ENCODE measurements at places on chromosomes 7 and 10. TPM values are rescaled to one million over a fixed set of nuclear protein-coding genes. Genes with fewer than 3 reads are reported as not detected.

Gene ACSL5
- 4.1 TPM for total RNA-seq

- H3K36me3 ChIP-seq, result no peaks in the 10 kb centered on the region
- H3K27me3 ChIP-seq, result no peaks in the 10 kb centered on the region
- no peaks in the 10 kb centered on the region for H3K4me1 ChIP-seq
- H3K4me3 ChIP-seq, result no peak overlapping the region
Measured at GRCh38 chr7:147535701-147536111, 1054.9 kb upstream of the C7orf33 start.

Gene ADAM8
- total RNA-seq, result 1.0 TPM

Gene C10orf67
- total RNA-seq, result not detected

GRCh38 chr10:30792025-30792424 is 162.5 kb upstream of the LYZL2 start:
- no peaks in the 10 kb centered on the region for H3K4me1 ChIP-seq
- H3K27me3 ChIP-seq, result no peaks in the 10 kb centered on the region
- no peaks in the 10 kb centered on the region for H3K36me3 ChIP-seq
- no peak for DNase-seq

GRCh38 chr7:50185951-50186682 is 93.1 kb upstream of the ZPBP start:
- DNase-seq, result no peak
- no peaks in the 10 kb centered on the region for H3K36me3 ChIP-seq
- H3K27me3 ChIP-seq, result no peaks in the 10 kb centered on the region
- H3K4me1 ChIP-seq, result no peaks in the 10 kb centered on the region
- no peak overlapping the region for H3K4me3 ChIP-seq

Gene GRID1
- total RNA-seq, result 0.17 TPM

Gene ZNF511
- total RNA-seq, result 48.6 TPM

DNA sequence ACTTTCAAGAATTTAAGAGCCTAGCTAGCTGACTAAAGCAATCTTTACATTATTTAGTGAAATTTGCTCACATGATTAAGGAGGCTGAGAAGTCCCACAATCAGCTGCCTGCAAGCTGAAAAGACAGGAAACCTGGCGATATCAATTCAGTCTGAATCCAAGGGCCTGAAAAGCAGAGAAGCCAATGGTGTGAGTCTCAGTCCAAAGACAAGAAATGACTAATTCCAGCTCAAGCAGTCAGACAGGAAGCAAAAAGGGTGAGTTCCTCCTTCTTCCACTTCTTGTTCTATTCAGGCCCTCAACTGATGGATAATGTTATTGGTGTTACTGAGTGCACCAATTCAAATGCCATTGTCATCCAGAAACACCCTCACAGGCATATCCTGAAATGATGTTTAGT is 1231.6 kb upstream of the CELF2 start:
- no peaks in the 10 kb centered on the region for H3K4me1 ChIP-seq
- no peaks in the 10 kb centered on the region for H3K36me3 ChIP-seq
- no peak for DNase-seq
- H3K4me3 ChIP-seq, result no peak overlapping the region

Gene ZSCAN21
- 14.4 TPM for total RNA-seq

Gene MKX
- total RNA-seq, result 0.53 TPM

DNA sequence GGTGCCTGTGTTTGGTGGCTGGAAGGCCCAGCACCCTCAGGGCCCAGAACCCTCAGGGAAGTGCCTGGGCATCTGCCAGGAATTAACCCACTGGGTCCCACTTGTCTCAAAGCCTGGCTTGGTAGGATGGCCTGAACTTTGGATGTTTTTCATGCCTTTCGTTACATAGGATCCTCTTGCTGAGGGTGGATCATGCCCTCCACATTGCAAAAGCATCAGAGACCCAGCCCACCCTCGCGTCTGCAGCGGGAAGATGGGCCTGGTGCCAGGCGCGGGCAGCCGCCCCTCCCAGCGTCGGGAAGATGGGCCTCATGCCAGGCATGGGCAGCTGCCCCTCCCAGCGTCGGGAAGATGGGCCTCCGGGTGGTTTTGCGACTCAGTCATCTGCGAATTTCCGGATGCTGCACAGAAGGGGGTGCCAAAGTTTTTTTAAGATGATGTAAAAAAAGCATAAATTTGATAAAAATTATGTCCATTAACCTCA is 51.9 kb upstream of the PRKAR1B start:
- peaks cover 43% of the 10 kb centered on the region for H3K36me3 ChIP-seq
- no peaks in the 10 kb centered on the region for H3K4me1 ChIP-seq
- DNase-seq, result no peak
- H3K27me3 ChIP-seq, result no peaks in the 10 kb centered on the region

DNA sequence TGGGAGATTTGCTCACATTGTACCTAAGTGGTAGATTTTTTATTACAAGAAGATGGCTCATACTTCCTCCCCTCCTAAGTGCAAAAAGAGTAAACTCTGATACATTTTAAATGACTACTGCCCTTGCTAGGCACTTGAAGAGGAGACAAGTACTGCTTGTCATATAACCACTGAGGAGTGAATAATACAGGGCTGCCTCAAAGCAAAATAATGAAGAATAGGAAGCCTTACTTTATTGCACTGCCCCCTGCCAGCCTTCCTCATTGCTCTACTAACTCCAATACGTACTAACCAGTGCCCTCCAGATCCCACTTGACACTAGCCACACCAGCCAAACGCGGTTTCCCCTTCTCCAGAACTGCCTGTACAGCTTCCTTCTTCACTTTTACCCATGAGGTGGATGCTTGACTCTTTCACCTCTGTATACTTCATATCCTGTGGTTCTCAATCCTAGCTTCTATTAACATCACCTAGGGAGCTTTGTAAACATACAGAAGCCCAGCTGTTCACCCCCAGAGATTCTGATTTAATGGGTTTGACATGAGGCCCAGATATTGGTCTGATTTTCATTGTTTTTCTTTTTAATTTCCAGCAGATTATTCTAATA is 11.7 kb upstream of the MTERF1 start:
- no peak overlapping the region for H3K27ac ChIP-seq
- H3K36me3 ChIP-seq, result no peaks in the 10 kb centered on the region
- H3K27me3 ChIP-seq, result no peaks in the 10 kb centered on the region
- DNase-seq, result no peak
- no peaks in the 10 kb centered on the region for H3K4me1 ChIP-seq

Gene IKZF1
- total RNA-seq, result 0.22 TPM

Gene SLC35G1
- 3.4 TPM for total RNA-seq

- H3K27me3 ChIP-seq, result no peaks in the 10 kb centered on the region
- no peaks in the 10 kb centered on the region for H3K36me3 ChIP-seq
- H3K27ac ChIP-seq, result peak overlapping the region; percentile 96
- H3K4me3 ChIP-seq, result peak overlapping the region; percentile 94
- peaks cover 74% of the 10 kb centered on the region for H3K4me1 ChIP-seq
- peak; percentile 8 for DNase-seq
Measured at GRCh38 chr10:99430116-99430450, 341 bp downstream of the GOT1 start.

GRCh38 chr7:106218546-106218945 is 66.2 kb downstream of the NAMPT start:
- H3K4me1 ChIP-seq, result peaks cover 27% of the 10 kb centered on the region
- DNase-seq, result no peak
- no peak overlapping the region for H3K4me3 ChIP-seq
- H3K27ac ChIP-seq, result no peak overlapping the region
- H3K27me3 ChIP-seq, result no peaks in the 10 kb centered on the region
- H3K36me3 ChIP-seq, result no peaks in the 10 kb centered on the region

Gene CCDC146
- total RNA-seq, result 1.8 TPM

Gene IL6
- total RNA-seq, result not detected

GRCh38 chr7:29043576-29043975 is 85.4 kb upstream of the TRIL start:
- DNase-seq, result no peak
- H3K27ac ChIP-seq, result no peak overlapping the region
- H3K36me3 ChIP-seq, result no peaks in the 10 kb centered on the region
- peaks cover 28% of the 10 kb centered on the region for H3K4me1 ChIP-seq
- no peak overlapping the region for H3K4me3 ChIP-seq
- H3K27me3 ChIP-seq, result no peaks in the 10 kb centered on the region

Gene AKR1C8
- total RNA-seq, result not detected

Gene DNMBP
- total RNA-seq, result 22.5 TPM

- peaks cover 36% of the 10 kb centered on the region for H3K4me1 ChIP-seq
- no peak for DNase-seq
- H3K27me3 ChIP-seq, result no peaks in the 10 kb centered on the region
- no peak overlapping the region for H3K4me3 ChIP-seq
- H3K36me3 ChIP-seq, result no peaks in the 10 kb centered on the region
- peak overlapping the region; percentile 69 for H3K27ac ChIP-seq
Measured at GRCh38 chr7:47318395-47319182, 263.3 kb downstream of the TNS3 start.

DNA sequence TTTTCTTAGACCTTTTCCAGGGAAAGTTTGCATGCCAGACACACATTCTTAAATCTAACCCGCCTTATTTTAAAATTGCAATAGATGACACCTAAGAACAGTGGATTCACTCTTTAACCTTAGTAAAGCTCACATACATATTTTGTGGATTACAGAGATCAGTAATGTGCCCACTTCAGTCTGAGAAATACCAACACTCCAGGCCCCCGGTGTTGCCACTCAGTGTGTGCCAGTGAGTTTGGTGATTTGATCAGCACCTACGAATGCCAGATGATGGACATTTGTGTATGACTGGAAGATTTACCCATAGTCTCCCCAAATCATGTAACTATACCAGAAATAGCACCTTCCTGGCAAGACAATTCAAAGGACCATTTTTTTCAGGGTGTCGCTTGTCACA is 2.6 kb downstream of the LRRN3 start:
- no peaks in the 10 kb centered on the region for H3K27me3 ChIP-seq
- H3K27ac ChIP-seq, result no peak overlapping the region
- H3K4me3 ChIP-seq, result no peak overlapping the region
- DNase-seq, result no peak
- peaks cover 40% of the 10 kb centered on the region for H3K4me1 ChIP-seq

- no peaks in the 10 kb centered on the region for H3K36me3 ChIP-seq
- no peak overlapping the region for H3K4me3 ChIP-seq
- no peak for DNase-seq
- no peaks in the 10 kb centered on the region for H3K27me3 ChIP-seq
- H3K27ac ChIP-seq, result no peak overlapping the region
- no peaks in the 10 kb centered on the region for H3K4me1 ChIP-seq
Measured at GRCh38 chr10:118698421-118698820, 56.3 kb downstream of the CACUL1 start.

DNA sequence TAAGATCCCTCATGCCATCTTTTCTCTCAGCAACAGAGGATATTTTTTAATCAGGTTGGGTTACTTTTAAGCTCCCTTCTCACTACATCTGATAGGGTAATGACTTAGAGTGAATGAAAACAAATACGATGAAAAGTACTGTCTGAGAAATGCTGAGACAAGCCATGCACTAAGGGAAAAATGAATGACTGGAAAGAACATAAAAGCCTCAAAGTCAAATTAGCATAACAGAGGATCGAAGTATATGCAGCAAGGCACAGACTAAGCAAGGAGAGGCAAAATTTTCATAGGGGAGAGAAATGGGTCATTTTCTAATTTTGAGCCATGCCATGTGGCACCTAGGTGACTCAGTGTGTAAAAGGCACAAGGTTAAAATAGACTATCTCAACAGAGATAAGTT is 8.5 kb upstream of the POT1 start:
- no peaks in the 10 kb centered on the region for H3K36me3 ChIP-seq
- no peak overlapping the region for H3K4me3 ChIP-seq
- no peaks in the 10 kb centered on the region for H3K4me1 ChIP-seq
- DNase-seq, result no peak
- no peaks in the 10 kb centered on the region for H3K27me3 ChIP-seq
- H3K27ac ChIP-seq, result no peak overlapping the region

GRCh38 chr7:85682833-85683620 is 496.2 kb upstream of the SEMA3D start:
- no peaks in the 10 kb centered on the region for H3K27me3 ChIP-seq
- no peak for DNase-seq
- H3K4me3 ChIP-seq, result no peak overlapping the region
- no peaks in the 10 kb centered on the region for H3K36me3 ChIP-seq

Gene GNAT3
- not detected for total RNA-seq

Gene WEE2
- total RNA-seq, result not detected

GRCh38 chr10:88063861-88064557 is 200.6 kb downstream of the PTEN start:
- no peaks in the 10 kb centered on the region for H3K36me3 ChIP-seq
- no peak overlapping the region for H3K4me3 ChIP-seq
- peak overlapping the region; percentile 68 for H3K27ac ChIP-seq
- H3K27me3 ChIP-seq, result no peaks in the 10 kb centered on the region
- DNase-seq, result no peak

DNA sequence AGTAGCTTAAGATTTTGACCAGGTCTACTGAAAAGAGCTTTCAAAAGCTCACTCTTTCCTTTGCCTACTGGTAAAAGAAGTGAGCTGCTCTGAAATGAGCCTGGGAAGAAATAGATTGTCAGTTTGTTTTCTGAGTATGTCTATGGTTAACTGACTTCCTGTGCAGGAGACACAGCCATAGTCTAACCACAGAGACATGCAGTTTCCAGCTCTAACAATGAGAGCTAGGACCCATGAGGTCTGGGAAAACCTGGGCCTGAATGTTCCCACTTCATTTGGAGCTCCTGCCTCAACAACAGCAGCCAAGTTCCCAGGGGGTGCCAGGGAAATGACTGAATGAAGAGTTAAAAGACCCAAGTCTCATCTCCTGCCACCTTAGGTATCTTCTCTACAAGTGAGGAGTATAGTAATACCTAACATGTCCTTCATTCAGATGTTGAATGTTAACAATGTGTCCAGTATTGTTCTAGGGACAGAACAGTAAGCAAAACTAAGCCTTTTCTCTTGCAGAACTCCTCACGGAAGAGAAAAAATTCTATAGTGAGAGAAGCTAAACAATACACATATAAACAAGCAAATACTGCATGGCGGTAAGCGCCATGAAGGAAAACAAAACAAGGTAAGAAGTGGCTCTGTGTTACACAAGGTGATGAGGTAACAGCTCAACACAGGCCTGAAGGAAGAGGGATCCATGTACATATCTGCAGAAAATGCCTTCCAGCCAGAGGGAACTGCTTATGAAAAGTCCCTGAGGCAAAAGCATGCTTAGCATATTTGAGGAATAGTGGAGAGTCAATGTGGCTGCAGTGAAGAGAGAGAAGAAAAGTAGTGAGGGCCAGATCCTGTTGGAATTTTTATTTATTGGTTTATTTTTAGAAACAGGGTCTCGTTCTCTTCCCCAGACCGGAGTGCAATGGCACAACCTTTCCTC is 26.4 kb upstream of the ANKRD1 start:
- no peak overlapping the region for H3K27ac ChIP-seq
- H3K4me3 ChIP-seq, result no peak overlapping the region
- H3K4me1 ChIP-seq, result no peaks in the 10 kb centered on the region
- DNase-seq, result no peak

- no peaks in the 10 kb centered on the region for H3K36me3 ChIP-seq
- DNase-seq, result no peak
- H3K4me1 ChIP-seq, result no peaks in the 10 kb centered on the region
Measured at GRCh38 chr7:125504848-125505247, 575.2 kb upstream of the POT1 start.

GRCh38 chr7:27108390-27109127 is 6.1 kb upstream of the HOXA2 start:
- no peaks in the 10 kb centered on the region for H3K27me3 ChIP-seq
- no peaks in the 10 kb centered on the region for H3K36me3 ChIP-seq
- peaks cover 39% of the 10 kb centered on the region for H3K4me1 ChIP-seq
- H3K4me3 ChIP-seq, result peak overlapping the region; percentile 53
- DNase-seq, result no peak

Gene RAMP3
- total RNA-seq, result 39.0 TPM

Gene MYH16
- not detected for total RNA-seq
